ENCODE measurements at places on chromosomes 2 and 18.

- no peak for DNase-seq
Measured at GRCh38 chr2:24576617-24577016, 85.6 kb downstream of the NCOA1 start.

GRCh38 chr2:107776362-107776761 lies 50.3 kb upstream of the RGPD4 start:
- DNase-seq, result no peak

- no peak for DNase-seq
Measured at GRCh38 chr2:575030-575726, 102.0 kb downstream of the TMEM18 start.

GRCh38 chr2:178976351-178976750 lies 73.6 kb downstream of the CCDC141 start:
- DNase-seq, result no peak

DNA sequence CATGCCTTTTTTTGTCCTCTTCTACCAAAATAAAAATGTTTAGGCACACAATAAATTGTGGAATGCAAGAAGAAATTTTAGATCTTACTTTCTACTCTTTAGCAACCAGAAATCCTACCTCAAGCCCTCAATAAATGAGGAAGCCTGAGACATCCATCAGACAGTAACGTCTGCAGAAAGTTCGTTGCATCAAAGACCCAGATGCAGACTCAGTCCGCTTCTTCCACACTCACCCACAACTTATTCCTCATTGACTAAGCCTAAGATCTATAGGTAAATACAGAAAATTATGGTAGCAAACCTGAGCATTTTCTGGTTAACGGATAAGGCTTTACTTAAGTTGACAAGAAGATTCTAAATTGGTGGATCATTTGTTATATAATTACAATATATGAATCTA lies 579.4 kb upstream of the ID2 start:
- no peak for DNase-seq

DNA sequence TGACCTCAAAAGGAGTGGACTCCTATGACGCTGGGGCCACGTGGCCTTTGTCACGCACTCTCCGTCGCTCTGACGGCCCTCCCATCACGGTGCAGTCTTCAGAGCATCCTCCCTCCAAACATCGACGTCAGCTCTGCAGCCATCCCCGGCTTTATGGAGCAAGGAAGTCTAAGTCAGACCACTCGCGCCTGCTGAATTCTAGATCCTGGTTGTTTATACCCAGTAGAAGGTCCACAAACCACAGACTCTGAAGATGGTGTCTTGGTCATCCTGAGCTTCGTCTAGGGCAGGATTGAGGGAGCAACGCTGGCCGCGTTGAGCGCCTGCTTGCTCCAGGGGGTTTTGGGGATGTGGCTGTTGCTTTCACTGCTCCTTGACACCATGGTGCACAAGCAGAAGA lies 228.0 kb upstream of the SALL3 start:
- no peak for DNase-seq

- no peak for DNase-seq
Measured at GRCh38 chr18:48771641-48772375, 179.0 kb downstream of the SMAD7 start.

- no peak for DNase-seq
Measured at GRCh38 chr2:16494836-16495508, 170.7 kb downstream of the CYRIA start.

- no peak for DNase-seq
Measured at GRCh38 chr2:183592271-183592670, 468.0 kb downstream of the NUP35 start.

- no peak for DNase-seq
Measured at GRCh38 chr2:177264209-177264692, 276 bp downstream of the NFE2L2 start.

DNA sequence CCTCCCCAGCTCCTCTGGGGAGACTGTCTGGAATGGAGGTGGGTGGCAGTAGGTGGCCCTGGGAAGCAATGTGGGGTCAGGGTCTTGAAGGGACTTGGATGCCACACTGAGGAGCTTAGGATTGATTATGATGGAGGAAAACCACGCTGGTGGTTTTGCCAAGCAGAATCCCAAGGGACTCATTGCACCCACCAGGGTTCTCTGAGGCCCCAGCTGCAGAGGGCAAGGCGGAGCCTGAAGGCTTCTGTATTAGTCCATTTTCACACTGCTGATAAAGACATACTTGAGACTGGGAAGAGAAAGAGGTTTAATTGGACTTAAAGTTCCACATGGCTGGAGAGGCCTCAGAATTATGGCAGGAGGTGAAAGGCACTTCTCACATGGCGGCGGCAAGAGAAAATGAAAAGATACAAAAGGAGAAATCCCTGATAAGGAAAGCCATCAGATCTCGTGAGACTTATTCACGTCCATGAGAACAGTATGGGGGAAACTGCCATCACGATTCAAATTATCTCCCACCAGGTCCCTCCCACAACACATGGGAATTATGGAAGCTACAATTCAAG lies 87.2 kb upstream of the YWHAQ start:
- DNase-seq, result no peak

DNA sequence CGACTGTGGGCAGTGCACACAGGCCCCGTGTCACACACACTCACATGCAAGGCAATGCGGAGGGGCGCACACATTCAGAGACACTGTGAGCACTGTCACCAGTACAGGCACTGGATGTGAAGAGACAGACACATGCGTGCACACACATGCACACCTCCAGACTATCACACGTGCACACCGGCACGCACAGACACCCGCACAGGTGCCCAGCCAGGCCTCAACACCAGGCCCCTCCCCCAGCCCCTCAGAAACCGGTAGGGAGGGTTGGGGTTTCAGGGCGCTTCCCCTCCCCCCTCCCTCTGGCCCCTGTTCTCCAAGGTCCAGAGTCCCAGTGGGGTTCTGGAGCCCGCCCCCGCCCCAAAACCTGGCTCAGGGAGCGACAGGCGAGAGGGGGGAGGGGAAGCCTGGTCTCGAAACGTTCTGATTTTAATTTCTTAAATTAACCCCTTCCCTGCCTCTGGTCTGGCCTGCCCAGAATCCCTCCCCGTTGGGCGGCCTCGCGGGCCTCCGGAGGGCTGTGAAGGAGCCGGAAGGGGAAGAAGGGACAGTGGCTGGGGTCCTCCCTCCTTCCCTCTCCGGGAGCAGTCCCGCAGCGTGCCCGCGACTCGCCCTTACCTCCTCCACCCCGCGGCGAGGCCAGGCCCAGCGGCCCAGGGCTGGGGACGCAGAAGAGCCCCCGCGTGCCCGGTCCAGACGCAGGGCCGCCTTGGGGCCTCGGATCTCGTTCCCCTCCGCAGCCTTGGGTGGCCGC lies 558 bp downstream of the FBXO41 start:
- no peak for DNase-seq

- no peak for DNase-seq
Measured at GRCh38 chr2:231037731-231038482, 584 bp downstream of the C2orf72 start.
